ENCODE measurements at places on chromosomes 7 and 10.

- peak; percentile 65 for DNase-seq
Observed at GRCh38 chr7:131106681-131107336, 220.9 kb upstream of the MKLN1 start.

GRCh38 chr10:63716016-63716580 lies 194.9 kb downstream of the REEP3 start:
- DNase-seq, result no peak

- DNase-seq, result no peak
Observed at GRCh38 chr7:159105066-159105780, 39.4 kb downstream of the VIPR2 start.

- no peak for DNase-seq
Observed at GRCh38 chr10:25405871-25406270, 231.1 kb downstream of the GPR158 start.

DNA sequence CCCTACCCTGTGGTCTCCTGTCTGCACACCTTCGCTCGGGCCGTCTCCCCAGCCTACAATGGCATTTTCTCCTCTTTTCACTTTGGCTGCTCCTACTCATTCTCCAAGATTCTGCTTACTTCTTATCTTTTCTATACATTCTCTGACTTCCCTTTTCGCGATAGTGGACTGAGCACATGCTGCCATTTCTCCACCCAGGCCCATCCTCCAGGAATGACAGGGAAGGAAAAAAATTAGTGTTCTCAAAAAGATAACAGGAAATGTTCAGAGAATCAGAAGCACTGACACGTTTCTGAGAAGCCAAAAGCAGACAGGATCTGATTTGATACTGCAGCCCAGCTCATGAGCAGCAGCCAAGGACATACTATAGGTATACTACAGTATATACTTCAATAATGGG lies 6.4 kb upstream of the ANXA11 start:
- no peak for DNase-seq

DNA sequence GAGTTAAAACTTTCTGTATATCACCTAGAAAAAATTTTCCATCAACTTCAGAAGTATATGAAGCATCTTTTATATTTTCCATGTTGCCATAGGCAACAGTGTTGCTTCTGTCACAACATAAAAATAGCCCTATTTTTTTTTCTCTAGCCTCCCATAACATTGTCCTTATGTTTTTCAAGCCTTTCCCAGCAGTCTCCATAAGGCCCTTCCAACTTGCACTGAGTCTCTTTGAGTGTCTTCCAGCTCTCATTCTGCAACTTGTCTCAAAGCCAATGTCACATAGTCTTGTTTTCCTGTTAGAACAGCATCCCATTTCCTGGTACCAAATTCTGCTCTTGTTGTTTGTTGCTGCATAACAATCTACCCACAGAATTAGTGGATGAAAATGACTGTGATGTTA lies 1055.5 kb upstream of the GHITM start:
- no peak for DNase-seq

DNA sequence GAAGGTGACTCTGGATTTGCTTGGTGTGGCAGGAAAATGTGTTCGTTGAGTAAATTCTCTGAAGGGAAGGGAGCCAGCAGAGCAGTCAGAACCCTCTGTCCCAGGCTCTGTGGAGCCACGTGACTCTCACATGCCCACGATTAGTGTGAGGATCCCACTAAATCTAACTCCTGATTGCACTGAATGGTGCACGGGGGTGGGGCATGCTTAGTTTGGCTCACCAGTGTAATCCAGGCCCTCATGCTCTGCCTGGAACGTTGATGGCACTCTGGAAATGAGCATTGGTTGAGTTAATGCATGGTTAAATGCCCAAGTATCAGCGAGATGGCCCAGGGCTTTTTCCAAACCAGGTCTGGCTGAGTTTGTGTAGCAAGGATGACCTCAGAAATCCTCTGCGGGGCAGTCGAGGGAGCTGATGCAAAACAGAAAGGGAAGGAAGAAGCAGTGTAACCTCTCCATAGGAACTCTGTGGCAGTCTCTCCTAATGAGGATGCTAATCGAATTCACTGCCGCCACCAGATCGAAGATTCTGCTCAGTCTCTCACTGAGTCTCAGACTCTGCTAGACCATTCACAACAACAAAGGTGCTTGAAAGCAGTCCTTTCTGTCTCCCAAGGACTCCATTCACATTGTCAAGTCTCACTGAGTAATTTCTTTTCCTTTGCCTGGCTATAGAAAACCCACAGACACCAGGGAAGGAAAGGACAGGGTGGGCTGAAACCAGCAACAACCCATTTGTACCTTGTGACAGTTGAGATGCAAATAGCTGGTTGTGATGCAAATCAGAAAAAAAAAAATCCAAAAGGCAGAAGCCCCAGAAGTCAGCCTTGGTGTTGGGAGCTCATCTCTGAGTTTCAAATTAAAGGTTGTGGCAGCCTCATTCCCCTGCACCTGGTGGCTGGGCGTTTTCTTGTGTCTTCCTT lies 98.1 kb downstream of the C10orf105 start:
- no peak for DNase-seq

DNA sequence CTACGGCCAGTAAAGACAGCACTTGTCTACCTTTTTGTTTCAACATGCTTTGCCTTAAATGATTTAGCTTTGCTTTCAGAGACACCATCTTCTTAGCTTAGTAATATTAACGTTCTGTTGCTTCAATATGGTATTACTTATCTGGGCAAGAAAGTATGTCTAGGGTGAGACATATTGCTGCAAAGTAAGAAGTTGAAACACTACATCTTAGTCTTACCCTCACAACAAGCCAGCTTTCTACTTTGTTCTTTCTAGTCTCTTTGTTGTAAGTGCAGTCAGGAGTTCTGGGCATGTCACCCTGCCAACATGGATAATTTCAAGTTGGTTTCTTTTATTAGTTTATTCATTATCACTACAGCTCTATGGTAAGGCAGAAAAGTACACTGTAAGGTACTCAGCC lies 122.7 kb upstream of the DNAJB12 start:
- no peak for DNase-seq

DNA sequence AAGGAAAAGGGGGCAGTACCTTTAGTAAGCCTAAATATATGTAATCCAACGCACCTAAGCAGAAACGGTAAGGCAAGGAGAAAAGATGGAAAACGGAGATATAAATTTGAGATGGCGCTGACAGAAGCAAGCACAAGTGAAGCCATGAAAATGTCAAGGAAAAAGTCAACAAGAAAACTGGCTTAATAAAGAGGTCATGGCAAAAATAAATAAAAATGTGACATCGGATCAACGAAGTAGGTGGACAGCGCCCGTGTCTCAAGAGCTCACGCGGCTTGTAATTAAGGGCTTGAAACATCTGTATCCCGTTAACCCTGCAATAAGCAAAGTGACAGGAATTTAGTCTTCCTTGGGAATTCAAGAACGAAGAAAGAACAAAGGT lies 611 bp downstream of the NDUFA5 start:
- no peak for DNase-seq

GRCh38 chr7:6179620-6180343 lies 92.6 kb downstream of the CYTH3 start:
- DNase-seq, result no peak

GRCh38 chr10:68156373-68157185 lies 47.3 kb downstream of the MYPN start:
- DNase-seq, result peak; percentile 72

DNA sequence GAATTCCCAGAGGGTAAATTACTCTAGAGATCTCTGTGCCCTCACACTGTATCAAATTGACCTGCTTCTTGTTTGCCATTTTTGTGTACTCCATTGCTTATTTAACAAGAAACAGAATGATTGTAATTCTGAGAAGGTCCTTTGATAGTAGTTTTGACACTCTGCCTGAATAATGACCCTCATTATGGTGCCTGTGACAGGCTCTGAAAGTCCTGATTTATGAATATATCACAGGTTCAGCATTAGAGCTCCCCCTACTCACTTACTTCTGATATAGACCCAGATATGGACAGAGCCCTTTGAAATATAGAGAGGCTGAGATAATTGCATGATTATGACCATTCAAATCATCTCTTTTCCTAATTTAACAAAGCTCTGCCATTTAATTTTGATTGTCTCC lies 465.2 kb downstream of the MDFIC start:
- DNase-seq, result no peak

- no peak for DNase-seq
Observed at GRCh38 chr7:139570119-139570518, 46.6 kb downstream of the CLEC2L start.

DNA sequence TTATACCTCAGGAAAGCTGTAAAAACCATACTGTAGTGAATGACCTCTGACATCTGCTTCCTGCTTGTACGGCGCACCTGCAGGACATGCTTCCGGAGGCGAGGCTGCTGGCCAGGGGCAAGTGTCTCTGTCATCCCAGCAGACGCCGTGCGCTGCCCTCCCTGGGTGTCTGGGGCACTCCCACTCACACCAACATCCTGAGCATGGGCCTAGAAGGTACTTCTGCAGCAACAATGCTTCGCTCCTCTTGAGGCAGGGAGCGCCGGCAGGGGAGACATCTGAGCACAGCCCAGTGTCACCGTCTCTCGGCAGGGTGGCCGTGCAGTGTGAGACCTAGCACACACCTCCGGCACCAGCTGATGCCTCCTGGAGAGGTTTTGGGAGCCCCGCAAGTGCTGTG lies 269.2 kb downstream of the MAD1L1 start:
- DNase-seq, result no peak

Measured in CD4-positive, alpha-beta T cell treated with Interleukin-21 for 1 hour (primary cell).